Ammon's horn (tissue), 1 donor: ENCODE measurements at places on chromosomes 1 and 21.

DNA sequence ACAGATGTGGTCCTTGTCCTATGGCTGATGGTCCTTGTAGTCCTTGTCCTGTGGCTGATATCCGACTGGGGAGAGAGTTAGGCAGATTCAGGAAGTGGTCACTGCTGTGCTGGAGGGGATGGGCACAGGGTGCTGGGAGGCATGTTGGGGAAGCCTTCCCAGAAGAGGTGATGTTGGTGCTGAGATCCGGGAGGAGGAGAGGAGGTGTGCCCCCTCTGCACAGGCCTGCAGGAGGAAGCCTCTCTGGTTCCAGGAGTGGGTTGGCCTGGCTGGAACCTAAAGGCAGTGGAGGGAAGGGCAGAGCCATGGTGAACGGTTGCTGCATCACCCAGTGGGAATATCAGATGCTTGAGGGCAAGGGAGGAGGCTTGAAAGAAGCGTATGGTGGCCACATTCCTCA, 14.7 kb downstream of the COQ8A start:
- DNase-seq = no peak

- DNase-seq = peak; percentile 37
Observed at GRCh38 chr1:223712850-223713474, 623 bp downstream of the CAPN2 start.

- DNase-seq = no peak
Observed at GRCh38 chr1:58047265-58047858, 499.2 kb downstream of the OMA1 start.

DNA sequence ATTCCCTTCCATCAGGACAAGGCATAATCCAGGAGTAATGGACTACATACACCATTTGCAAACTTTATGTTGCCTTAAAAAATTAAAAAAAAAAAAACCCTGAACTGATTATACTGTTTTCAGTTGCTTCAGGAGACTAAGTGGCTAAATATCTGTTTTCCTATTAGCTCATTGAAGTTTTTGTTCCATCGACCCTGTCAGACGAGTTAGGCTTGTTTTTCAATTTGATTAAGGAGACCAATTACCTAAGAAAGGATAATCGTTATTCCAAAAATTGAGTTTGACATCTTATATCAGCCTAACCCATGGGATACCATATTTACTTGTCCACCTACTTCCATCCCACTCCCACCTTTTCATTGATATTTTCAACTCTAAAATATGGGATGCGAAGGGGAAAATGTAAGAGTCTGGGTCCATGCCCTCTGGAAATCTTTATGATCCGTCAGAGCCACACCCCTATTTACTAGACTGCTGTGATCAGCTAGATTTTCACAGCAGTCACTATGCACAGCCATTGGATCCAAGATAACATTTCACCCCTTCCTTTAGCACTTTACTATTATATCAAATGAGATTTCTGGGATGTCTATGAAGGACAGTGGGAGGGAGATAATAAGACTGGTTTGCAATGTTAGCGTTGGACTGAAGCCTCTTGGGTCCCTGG, 41.0 kb downstream of the IL12RB2 start:
- no peak for DNase-seq

DNA sequence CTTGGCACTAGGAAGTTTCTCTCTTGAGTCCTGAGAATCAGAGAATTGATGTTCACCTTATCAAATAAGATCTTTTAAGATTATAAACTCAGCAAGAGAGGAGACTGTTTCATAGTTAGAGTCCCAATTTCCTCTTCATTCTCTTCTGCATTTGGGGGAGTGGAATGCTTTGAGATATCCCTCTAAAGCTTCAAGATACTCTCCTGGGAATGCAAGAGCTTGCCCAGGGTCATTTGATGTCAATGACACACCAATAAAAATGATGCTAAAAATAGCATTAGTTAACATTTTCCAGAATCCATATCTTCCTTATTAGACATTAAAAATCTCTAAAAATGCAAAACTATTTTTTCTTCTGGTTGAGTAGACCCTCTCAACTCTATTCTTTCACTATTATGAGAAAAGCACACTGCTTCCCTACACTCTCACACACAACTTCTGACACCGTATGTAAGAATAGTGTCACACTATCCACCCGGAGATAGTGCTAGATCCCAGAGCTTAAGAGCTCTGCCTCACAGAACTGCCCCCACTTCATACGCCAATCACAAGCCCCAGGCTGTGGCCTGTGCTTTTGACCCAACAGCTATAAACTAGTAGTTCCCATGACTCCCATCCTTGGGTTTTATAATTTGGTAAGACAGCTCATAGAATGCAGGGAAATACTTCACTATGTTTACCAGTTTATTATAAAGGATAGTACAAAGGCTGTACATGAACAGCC, 399.9 kb upstream of the RUNX1 start:
- no peak for DNase-seq

DNA sequence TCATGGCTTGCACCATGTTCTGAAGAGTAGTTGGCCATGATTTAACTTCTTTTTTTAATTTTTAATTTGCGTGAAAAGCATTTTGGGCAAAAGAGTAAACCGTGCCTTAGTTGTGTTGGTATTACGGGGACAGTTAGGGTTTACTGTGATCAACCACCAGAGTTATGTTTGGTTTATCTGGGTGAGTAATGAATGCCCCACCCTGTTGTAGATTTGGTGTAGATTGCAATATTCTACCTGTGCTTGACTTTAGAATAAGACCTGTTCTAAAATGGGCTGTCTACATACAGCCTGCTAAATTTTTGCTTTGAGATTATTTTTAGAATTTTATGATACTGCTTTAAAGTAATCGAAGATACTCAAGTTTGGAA, 1.4 kb downstream of the USP25 start:
- no peak for DNase-seq

DNA sequence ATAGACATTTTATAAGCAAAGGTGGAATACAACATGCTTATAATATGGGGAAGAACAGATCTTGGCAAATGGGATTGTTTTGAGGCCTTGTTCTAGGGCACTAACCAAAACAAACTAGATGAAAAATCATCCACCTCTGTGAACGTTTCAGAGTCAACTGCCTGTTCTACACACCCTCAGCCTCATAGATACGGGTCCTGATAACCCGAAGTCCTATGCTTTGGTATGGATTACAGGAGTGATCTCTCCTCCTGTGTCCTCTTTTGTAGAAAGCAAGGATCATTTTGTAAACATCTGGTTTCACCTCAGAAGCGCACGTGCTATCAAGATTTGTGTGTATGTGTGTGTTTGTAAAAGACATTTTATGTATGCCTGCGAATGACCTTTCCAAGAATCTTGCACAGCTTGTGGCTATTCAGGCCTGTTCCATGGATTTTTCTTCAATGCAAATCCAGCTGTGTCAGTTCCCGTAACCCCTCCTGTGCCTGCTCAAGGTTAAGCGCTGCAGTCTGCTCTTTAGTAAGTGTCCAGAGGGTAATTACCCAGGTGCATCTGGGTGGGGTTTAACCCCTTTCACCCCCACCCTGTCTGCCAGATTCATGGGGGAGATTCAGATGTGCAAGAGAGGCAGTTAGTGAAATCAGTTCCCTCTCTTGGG, 132.4 kb downstream of the ROR1 start:
- no peak for DNase-seq

DNA sequence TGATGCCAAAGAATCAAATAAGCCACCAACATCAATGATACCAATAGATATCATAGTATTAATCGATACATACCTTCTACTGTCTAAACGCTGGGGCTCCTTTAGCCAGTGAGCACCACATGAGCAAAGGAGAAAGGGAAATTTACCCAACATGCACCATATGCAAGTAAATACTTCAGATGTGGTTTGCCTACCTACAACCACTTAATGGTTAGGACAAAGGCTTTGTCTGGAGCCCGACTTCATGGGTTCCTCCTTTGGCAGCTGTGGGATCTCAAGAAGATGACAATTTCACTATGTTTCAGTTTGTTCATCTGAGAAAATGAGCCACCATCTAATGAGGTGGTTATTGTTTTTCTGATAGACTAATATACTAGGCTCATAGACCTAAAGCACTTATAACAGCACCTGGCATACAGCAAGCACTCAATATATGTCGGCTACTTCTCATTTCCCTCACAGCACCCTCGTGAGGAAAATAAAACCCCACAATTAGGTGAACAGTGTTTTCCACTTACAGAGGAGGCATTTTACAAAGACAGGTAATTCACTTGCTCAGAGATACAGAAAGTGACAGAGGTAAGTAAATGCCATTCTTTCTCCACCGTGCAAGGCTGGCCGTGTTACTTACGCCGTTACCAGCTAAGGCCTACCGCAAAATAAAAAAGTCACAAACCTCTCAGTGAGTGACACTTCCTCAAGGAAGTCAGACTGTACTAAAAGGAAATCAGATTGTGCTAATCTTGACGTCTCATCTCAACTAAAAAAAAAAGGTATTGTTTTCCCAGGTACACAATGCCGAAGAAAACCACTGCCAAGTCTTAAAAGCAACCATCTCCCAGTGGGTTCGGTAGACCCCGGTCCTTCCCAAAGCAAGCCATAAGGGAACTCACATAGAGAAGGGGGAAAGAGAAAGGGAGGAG, 1.6 kb downstream of the TTC13 start:
- peak; percentile 8 for DNase-seq

DNA sequence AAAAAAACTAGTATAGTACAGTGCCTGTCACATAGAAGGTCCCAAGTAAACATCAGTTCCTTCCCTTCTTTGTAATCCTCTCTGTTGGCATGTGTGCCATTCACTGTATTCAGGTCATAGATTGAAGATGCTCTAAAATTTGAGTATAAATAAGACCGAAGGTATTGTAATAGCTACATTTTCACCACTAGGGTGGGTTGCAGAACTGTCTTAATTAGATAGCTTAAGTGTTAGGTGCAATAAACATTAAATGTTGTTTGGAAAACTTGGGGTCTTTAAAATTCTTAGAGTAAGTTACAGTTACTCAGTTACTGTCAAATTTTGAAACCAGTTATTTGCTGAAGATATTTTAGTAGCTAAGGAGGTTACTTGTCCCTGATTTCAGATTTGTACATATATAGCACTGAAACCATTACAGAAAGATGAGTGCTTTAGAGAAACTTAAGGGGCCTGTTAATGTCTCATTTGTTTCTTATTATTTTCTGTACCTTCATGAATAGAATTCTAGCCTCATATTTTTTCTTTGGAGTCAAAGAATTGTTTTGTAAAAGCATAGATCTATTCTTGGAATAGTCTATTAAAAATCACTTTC, 24.3 kb downstream of the PER3 start:
- peak; percentile 29 for DNase-seq

DNA sequence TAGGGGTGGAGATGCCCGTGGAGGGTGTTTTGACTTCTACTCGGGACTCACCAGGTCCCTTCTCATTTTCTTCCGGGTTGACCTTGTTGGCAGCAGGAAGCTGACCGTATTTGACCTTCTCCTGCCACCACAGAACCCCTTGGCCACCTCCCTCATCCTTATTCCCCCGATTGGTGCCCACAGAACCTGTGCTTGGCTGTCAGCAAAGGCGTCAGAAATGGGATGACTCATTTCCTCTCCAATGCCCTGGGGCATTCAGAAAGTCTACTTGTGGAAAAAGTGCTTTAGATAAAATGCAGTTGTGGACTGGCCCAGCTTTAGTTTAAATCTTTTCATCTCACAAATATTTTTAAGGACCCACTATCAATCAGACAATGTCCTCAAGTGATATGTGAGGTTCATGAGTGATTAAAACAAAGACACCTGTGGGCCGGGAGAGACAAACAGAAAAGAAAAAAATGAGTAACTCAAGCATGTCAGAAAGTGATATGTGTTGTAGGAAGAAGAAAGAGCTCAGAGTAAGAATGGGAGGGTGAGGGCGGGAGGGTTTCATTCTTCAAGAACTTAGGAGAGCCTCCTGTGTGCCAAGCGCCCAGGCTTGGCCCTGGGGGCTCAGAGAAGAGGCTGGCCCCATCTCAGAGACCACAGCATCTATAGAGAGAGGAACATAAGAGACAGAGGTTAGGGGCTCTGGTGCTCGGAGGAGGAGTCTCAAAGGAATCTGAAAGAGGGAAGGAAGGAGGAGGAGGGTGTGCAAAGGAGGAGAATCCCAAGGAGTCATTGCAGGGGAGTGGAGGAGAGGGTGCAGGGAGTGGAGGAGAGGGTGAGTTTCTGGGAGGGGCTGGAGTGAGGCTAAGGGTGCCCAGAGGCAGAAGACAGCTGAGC, 221.6 kb upstream of the VAMP3 start:
- DNase-seq = no peak

- no peak for DNase-seq
Observed at GRCh38 chr1:46817814-46818213, 19.0 kb downstream of the CYP4B1 start.

DNA sequence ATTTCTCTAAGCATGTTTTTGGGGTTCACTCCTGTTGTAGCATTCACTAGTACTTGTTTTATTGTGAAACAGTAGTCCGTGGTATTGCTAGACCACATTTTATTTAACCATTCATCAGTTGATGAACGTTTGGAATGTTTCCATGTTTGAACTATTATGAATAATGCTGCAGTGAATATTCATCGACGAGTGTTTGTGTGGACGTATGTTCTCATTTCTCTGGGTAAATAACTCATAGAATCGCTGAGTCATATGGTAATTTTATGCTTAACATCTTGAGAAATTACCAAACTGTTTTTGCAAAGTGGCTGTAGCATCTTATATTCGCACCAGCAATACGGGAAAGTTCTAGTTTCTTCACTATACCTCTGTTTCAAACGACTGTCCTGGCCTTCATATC, 28.0 kb upstream of the KAZN start:
- no peak for DNase-seq

GRCh38 chr1:236702791-236703394, 16.6 kb downstream of the ACTN2 start:
- peak; percentile 60 for DNase-seq

GRCh38 chr1:163668472-163668871, 346.7 kb downstream of the NUF2 start:
- no peak for DNase-seq

DNA sequence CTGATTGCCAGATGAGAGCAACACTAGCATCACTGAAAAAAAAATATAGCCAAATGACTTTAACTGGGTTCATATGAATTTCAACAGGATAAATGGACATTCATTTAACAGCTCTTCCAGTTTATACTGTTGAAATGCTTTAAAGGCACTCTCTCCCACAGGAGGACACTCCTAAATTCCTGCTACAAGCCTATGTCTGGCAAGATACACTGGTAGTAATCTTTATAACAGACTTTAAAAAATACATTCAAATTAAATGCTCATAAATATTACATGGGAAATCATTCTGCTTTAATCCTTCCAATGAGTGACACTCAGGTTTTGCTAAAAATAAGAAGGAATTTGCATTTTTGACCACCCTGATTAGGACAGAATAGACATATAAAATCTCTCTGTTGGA, 526.7 kb upstream of the ADAMTS5 start:
- DNase-seq = no peak

DNA sequence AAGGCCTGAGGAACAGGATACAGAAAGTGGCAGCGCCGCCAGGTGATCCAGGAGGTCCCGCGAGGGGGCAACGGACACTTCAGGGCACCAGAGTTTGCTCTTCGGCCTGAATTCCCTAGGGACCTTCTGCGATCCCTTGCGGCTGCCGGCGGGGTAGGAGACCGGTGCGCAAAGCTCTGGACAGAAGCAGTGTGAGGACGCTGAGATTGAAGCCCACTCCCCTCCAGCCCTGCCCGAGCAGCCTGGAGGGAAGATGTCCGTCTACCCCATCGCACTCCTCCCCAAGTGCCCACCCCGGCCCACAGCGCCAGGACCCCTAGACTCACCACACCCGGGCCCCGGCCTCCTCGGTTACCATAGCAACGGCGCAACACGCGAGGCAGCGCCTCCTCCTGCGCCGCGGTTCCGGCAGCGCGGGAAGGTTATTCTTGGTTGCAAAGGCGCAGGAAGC, at the start of gene ANKRD45:
Gene ANKRD45 (minus strand): TSS at position 361 of the 451 bp plus-strand sequence. CDS start 10,433 bp downstream, outside the sequence.
- peak; percentile 71 for DNase-seq
